ENCODE measurements at places on chromosomes 4 and X.
A peak's percentile ranks its signal among the peaks of the same experiment; 100 is the strongest.

DNA sequence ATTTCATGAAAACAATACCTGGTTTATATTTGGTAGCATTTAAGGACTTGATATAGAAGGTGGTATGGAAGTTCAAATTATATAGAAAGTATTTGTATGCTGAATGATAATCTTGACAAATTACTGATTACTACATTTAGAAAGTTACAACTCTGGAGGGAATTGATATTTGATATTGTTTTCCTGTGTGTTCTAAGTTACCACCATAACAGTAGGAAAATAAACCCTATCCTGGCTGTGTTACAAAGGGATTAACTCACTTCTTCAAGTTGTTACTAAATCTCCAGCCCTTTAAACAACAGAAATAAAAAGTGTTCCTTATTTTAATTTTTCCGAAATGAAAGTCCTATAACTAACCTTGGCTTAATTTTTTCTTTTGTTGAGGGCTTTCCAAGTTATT lies 36.6 kb downstream of the FHL1 start:
- DNase-seq = no peak

GRCh38 chr4:4575284-4576211 lies 33.7 kb upstream of the STX18 start:
- peak; percentile 84 for DNase-seq

GRCh38 chr4:1061760-1062159 lies 50.3 kb downstream of the FGFRL1 start:
- DNase-seq = no peak

DNA sequence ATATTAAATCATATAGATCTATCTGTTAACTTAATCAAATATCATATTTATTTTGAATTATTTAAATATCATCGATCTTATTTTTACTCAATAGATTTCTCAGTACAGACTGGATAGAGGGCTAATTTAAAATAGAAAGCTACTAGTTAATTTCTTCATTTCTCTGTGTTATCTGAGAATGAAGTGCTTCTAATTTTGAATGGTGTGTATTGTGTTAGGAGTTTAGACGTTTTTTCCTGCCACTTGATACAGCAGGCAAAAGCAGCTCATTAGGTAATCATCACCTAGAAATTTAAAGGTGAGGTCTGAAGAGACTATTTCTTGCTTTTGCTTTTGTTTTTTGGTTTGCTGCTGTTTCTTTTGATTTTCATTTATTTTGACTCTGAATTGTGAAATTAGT lies 948.8 kb upstream of the TENM3 start:
- DNase-seq = no peak

DNA sequence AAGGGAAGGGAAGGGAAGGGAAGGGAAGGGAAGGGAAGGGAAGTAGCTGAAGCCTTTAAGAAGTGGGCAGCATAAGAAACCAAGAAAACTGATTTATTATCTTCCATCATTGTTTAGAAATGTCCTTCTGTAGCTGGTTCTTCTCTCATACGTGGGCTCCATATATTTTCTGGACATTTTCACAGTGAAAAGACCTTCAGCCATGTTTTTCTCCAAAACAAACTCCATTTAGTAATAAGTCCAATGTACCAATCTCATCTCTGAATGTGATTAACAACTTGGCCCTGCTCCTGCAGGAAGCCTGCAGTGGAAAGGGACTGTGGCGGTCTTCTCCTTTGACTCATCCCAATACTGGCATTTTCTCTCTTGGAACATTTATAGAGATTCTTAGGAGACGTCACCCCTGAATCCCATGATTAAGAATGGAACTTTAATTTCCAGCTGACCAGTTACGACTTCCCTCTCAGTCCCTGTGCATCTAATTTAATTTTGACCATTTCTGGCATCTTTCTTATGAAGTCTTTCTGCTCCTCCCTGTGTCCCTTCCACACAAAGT lies 96.6 kb upstream of the GUCY1A1 start:
- DNase-seq = no peak

DNA sequence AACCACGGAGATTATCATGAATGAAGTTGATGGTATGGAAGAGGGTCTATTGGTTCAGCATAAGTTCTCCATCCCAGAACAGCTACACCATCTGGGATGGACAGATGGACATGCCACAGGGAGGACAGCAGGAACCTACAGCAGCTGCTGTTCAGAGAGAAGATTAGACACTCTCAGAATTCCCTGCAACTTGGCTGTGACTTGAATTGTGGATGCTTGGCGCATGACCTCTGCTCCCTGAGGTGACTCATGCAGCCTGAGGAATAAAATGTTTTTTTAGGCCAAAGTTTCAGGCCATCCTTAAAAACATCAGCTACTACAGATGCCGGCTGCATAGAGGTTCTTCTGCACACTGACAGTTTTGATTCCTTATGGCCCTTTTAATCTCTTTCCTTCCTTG lies 97.3 kb downstream of the RS1 start:
- DNase-seq = no peak

DNA sequence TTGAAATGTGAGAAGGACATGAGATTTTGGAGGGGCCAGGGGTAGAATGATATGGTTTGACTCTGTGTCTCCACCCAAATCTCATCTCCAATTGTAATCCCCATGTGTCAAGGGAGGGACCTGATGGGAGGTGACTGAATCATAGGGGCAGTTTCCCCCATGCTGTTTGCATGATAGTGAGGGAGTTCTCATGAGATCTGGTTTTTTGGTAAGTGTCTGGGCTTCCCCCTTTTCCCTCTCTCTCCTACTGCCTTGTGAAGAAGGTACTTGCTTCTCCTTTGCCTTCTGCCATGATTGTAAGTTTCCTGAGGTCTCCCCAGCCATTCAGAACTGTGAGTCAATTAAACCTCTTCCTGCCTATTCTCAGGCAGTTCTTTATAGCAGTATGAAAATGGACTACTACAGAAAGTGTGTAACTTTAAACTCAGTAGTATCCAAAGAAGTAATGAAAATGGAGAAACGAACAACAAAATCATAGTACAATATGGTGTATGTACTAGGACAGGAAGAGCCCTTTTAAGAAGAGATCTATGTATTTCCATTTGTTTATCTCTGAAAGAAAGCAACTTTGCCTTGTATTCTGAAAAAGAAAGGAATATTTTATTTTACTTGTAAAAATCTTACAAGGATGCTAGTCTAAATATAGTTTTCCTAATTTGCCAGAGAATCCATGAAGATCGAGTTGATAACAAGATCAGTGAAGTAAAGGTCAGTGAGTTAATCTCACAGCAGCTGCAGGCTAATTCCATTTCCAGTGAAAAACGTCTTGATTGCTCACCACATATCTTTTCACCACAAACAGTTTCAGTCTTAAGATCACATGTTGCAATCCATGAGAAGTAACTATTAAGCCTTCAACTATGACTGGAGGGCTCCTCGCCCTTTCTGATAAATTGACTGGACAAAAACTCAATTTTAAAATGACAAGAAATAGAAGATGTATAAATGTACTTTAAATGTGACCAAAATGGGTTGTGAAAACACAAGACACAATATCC lies 20.5 kb downstream of the PKD2 start:
- DNase-seq = no peak

DNA sequence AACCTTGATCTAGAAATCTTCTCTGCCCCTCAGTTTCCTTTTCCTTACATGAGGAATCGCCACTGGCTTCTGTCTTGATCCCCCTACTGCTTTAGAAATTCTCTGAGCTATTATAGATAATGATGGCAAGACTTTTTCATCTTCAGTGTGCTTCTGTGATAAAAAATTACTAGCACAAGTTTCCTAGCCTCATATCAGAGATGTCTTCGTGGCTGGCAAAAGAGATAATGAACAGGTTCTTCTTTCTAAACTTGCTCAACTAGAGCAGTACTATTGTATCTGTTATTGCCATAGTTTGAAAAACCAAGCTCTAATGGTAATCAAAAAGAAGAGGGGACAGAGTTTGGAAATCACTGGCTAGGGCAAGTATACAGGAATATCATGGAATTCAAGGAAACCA lies 4.1 kb upstream of the PDGFC start:
- DNase-seq = no peak

DNA sequence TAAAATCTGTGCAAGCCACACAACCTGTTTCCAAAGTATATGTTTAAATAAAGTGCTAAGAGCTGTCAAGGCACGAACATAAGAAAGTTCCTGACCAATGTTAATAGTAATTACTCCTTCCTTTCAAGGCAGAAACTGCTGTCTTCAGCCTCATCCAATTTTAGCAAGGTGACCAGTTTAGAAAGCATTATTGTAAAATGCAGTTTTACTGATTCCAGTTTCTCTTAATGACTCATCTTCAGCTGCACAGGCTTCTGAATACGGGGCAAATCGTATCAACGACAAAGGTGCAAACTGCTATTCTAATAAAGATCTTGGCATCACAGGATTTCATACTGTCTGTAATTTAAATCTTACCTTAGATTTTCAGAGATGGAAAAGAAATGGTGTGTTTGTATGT lies 87.5 kb downstream of the PPP3CA start:
- no peak for DNase-seq

GRCh38 chrX:12946406-12946805 lies 28.5 kb upstream of the TMSB4X start:
- no peak for DNase-seq

DNA sequence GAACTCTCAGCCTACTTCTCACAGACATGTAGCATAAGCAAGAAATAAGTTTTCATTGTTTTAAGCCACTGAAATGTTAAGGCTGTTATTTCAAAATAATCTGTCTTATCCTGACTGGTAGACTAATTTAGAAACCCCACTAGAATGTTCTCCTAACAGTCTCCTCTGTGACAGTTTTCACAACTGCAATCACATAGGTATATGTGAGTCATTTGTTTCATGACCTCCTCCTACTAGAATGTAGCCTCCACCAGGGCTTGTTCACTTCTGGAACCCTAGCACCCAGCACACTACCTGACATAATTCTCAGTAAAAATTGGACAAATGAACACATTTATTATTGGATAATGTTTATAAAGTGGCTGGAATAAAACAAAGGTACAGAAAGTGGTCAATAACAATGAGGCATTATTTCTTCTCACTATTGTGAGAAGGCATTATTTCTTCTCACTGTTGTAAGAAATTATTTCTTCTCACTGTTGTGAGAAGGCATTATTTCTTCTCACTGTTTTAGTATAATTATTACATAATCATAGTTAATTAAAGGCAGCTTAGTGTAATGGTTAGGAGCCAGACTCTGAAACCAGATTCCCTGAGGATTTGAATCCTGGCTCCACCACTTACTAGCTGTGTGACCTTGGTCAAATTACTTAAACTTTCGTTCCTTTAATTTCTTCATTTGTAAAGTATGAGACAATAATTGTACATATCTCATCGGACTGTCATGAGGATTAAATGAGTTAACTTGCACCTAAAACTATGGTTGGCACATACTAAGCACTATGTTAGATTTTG lies 251.5 kb downstream of the RASL11B start:
- DNase-seq = no peak

GRCh38 chrX:51747671-51748070 lies 4.4 kb downstream of the GSPT2 start:
- DNase-seq = no peak

DNA sequence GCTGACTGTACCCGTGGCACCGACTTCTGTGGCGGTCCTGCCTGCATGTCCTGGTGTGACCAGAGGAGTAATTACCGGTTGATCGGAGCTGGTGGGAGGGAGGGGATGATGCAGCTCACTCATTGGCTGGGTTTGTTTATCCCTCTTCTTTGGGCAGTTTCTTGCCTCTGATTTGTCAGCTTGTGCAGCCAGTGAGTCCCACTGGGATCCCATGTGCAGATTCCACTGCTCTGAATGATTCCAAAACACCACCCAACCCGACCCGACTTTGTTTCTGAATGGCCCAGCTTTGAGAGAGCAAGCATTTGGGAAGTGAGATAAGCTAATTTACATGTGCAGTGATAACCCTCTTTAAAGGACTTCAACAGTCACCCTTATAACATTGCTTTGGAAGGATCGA lies 13.8 kb downstream of the FHDC1 start:
- no peak for DNase-seq

Measured in H9 (cell line).